CD4-positive, alpha-beta T cell treated with Interferon gamma for 1 hour (primary cell): ENCODE measurements at places on chromosomes 11 and 22.
A peak's percentile ranks its signal among the peaks of the same experiment; 100 is the strongest.

DNA sequence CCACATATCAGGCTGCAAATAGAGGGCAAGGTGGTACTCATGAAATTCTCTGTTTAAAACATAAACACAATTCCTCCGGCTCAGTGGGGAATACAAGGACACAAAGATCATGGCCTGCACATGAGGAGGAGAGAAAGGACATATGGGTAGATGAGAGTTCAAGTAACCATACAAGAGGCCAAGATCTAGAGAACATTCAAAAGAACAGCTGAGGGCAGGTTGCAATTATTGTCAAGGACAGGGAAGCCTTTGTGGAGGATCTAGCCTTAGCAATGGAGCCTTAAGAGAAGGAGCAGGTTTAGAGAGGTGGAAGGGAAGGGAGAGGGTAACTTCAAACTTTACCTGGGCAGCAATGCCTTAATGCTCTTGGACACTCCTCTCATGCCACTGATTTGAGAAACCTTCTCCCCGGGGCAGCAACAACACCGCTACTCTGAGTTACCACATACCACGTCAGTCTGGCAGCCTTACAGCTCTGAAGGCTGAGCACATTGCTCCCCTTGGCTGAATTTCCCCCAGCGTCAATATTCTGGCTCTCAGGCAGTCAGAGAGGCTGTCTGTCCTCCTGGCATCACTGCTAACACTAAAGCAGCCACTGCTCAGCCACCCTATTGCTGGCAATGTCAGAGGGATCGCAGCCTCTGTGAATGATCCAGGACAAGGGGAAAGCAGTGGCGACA is 55.5 kb downstream of the CLPB start:
- DNase-seq = no peak

GRCh38 chr11:128467610-128468041 is 119.7 kb downstream of the ETS1 start:
- DNase-seq = peak; percentile 40

DNA sequence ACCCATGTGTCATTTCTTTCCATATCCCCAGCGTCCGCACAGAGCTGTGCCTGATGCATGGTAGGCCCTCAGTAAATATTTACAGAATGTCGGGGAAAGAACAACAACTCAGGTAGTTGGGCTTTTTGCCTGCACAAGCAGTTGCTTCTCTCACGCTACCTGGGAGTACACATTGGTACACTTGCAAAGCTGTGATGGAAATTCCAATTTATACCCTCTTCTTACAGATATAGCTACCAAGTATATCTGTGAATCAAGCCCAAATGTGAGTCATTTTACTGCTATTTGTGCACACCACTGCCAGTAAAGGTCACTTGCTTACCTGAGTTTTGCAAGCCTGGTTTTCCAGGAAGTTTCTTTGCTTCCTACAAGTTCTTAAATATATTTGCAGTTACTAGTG is 333.0 kb upstream of the NARS2 start:
- DNase-seq = no peak

DNA sequence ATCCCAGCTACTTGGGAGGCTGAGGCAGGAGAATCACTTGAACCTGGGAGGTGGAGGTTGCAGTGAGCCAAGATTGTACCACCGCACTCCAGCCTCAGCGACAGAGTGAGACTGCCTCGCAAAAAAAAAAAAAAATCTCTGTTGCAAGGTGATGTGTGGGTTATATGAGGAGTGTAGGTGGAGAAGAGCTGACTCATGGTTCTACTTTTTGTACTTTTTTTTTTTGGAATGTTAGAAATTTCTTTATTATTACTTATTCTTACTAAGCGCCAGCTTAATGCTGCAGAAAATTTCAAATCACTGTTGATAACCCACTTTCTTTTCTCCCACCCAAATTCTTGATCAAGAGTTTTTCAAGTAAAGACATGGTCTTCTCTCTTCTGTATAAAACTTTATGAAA is 29.6 kb upstream of the DNAJB13 start:
- DNase-seq = no peak

GRCh38 chr11:6705905-6706535 is 22.9 kb upstream of the MRPL17 start:
- peak; percentile 8 for DNase-seq

DNA sequence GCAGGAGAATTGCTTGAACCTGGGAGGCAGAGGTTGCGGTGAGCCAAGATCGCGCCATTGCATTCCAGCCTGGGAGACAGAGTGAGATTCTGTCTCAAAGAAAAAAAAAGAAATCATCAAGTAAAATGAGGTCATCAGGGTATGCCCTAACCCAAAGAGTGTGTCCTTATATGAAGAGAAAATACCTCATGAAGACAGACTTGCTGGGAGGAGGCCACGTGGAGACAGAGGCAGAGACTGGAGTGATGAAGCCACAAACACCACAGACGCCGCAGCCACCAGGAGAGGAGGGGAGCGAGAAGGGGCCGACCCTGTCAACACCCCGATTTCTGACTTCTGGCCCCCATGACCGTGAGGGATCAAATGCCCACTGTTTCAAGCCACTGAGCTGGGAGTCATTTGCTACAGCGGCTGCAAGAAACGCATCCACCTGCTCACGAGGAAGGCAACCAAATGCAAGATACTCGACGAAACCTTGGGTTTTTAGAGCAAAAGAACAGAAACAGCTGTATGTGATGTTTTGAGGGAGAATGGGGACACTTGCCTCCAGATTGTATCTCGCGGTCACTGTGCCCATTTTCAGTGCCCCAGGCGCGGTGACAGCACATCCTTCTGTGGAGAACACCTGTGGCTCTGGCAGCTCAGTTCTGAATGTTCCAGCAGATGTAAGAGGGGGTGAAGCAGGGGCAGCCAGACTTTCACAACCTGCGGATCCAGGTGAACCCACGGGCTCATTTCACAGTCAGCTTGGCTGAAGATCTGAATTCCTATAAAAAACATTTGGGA is 1317.2 kb downstream of the TBC1D22A start:
- no peak for DNase-seq

- DNase-seq = no peak
These were observed 132.9 kb downstream of the RASSF10 start for GRCh38 chr11:13141731-13142709.

DNA sequence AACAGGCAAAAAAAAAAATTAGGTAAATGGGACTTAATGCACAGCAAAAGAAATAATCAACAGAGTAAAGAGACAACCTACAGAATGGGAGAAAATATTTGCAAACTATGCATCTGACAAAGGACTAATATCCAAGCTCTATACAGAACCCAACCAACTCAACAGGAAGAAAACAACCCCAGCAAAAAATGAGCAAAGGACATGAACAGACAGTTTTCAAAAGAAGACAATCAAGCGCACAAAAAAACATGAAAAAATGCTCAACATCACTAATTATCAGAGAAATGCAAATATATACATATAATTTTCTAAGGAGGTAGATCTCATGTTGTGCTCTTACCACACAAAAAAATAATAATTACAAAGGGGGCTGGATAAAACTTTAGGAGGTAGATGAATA is 36.5 kb upstream of the USP47 start:
- DNase-seq = no peak

DNA sequence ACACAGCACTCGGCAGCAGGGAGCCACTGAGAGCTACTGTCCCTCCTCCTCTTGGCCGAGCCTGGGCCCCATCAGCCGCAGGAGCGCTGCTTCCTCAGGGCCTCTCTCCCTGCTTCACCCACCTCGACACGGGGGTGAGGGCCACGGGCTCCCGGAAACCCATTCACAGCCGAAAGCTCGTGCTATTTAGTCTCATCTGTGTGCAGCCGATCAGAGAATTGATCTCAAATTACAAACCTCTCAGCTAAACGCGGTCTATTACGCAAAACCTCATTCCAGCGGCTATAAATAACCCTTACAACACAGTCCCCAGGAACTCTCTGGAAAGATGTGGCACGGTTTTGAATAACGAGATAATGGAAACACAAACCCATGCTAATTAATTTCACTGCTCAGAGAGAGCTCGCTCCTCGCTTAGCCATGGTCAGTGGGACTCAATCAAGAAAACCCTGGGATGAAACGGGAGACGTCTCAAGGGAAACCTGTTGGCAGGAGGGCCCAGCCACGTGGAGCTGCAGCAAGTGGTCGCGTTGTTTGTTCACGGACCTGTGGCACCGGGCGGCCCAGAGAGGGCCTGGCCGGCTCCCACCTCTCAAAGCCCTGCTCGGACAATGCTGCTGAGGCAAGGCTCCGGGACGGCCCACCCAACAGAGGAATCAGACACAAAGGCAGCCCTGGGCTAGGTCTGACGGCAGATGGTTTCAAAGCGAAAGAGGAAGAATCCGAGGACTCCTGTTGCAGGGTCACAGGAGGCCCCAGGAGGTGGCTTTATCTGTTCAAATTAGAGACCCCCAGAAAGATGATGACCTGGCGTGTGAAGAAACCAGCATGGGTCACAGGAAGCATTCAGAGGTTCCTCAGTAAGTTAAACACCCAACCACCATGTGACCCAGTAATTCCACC is 210.5 kb downstream of the CTTN start:
- DNase-seq = no peak

- peak; percentile 13 for DNase-seq
These were observed 405 bp downstream of the SFI1 start for GRCh38 chr22:31496735-31497146.

GRCh38 chr11:84780689-84781293 is 846.4 kb downstream of the DLG2 start:
- no peak for DNase-seq
